ENCODE measurements at places on chromosomes 11 and 22.

GRCh38 chr11:7686761-7687160 is 13.5 kb upstream of the CYB5R2 start:
- DNase-seq, result no peak

GRCh38 chr11:37929100-37929653 is 1331.1 kb upstream of the RAG2 start:
- DNase-seq, result no peak

DNA sequence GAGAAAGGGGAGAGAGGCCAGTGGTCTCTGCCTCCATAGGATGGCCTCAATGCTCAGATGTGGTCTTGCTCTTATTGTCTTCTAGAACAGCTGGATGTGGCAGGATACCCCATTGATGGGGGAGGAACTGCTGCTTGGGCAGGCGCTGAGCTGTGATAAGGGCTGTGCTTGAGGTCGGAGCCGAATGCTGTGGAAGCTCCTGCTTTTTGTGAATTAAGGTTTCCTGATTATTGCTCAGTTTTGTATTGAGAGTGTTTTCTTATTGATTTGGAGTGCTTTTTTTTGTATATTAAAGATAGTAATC is 57.2 kb downstream of the CABIN1 start:
- no peak for DNase-seq

GRCh38 chr11:10490398-10491241 is 35.6 kb downstream of the AMPD3 start:
- DNase-seq, result no peak

DNA sequence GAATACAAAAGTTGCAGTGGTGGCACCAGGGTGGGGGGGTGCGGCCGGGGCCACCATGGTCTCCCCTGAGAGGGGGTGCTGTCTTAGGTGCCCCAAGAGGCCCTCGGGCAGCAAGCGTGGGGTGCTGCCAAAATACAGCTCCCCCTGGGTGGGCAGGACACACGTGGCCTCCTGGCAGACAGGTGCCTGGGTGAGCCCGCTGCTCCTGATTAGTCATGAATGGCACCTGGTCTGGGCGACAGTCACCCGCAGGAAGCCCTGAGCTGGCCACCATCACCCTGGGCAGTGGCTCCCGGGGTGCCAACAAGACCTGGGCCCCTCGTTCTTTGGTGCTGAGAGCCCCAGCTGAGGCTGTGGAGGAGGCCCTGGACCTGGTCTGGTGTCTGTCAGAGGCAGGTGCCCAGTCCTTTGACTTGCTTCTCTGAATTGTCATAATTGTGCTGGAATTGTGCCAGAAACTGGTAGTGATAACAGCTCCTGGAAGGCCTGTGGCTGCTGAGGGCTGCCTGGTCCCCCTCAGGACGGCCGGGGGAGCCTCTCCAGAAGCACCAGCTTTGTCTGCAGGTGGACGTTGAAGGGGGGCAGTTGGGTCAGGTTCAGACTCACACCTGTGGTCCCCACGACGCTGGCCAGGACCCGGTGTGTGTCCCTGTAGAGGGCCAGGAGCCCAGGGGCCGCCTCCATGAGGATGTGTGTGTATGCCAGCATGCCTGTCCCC is 14.8 kb downstream of the ALG12 start:
- DNase-seq, result no peak

GRCh38 chr11:108895579-108896480 is 231.0 kb downstream of the DDX10 start:
- DNase-seq, result no peak

DNA sequence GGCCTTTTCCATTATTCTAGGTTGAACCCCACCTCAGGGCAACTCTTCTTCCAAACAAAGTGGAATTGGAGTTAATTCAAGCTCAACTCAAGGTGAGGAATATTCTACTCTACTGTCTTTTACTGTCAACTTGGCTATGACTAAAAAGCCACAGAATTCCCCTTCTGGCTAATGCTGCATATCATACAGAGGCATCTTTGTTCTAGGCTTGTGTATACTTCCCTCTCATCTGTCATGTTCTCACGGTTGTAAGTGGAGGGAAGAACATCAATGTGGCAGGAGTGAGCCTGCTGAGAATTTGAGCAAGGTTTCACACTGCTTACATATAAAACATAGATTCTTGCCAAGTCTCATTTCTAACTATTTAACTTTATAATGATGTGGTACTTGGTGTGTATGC is 921.4 kb upstream of the CNTN5 start:
- no peak for DNase-seq

GRCh38 chr22:44325718-44326490 is 13.2 kb upstream of the SHISAL1 start:
- DNase-seq, result no peak

GRCh38 chr11:9076661-9077060 is 14.7 kb downstream of the SCUBE2 start:
- no peak for DNase-seq

- DNase-seq, result no peak
These were observed 2.9 kb upstream of the GGT5 start for GRCh38 chr22:24247564-24248344.

GRCh38 chr11:41996533-41996932 is 537.1 kb upstream of the LRRC4C start:
- DNase-seq, result no peak

DNA sequence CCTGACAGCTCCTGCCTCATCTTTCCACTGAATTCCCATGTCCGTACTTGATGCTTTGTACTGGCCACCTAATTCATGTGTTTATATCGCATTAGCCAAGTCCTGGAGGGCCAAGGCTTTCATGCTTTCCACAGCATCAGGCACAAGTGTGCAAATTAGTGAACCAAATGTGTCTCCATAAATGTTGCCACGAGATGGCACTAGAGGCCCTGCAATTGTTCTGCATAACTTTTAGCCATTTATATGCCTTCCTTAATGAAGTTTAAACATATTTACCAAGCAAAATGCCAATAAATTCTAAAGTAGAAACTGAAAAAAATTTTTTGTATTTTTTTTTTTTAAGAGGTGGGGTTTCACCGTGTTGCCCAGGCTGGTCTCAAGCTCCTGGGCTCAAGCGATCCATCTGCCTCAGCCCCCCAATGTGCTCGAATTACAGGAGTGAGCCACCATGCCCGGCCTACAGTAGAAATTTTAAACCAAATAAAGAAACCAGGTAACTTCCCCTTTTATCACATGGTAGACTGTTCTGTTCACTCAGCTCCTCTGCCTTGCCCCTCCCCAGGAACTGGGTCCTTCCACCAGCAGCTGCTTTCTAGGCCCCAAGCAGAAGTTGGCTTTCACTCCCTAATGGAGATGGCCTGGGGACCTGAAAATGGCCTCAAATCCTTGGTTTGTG is 20.8 kb upstream of the IL18BP start:
- DNase-seq, result no peak

- no peak for DNase-seq
These were observed 7.6 kb downstream of the XBP1 start for GRCh38 chr22:28792491-28793383.

GRCh38 chr22:48745842-48746788 is 1081.6 kb downstream of the BRD1 start:
- DNase-seq, result no peak

DNA sequence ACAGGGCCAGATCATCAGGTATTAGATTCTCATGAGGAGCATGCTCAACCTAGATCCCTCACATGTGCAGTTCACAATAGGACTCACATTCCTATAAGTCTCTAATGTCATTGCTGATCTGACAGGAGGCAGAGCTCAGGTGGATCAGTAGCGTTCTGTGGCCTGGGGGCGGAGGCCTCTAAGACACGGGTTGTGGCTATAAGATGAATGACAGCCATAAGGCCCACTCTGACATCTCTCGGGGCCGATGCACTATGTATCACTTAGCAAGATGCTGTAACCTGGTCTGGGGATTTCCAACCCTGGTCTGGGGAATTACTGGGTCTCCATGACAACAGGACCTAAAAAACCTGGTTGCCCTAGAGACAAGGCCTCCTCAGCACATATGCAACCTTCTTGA is 932.7 kb downstream of the TBC1D22A start:
- DNase-seq, result no peak

- no peak for DNase-seq
These were observed 85.1 kb downstream of the BMAL1 start for GRCh38 chr11:13362596-13363109.

DNA sequence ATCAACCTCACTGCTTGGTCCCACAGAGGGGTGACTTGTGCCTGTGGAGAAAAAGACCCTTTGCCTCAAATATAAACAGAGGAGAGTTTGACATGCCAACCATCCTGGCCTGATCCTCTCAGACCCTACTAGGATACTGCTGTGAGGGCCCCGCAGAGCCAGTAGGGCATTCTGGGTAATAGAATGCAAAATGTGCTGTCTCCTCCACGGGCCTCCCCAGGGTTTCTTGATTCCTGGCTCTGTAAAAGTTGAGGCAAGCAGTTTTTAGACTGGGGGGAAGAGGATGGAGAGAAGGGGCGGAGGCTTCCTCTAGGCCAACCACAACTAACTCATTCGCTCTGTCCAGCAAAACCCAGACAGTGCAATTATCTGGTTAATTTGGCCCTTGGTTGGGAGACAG is 81.7 kb downstream of the SYN3 start:
- DNase-seq, result no peak

GRCh38 chr11:119652907-119653659 is 75.9 kb downstream of the NECTIN1 start:
- no peak for DNase-seq

DNA sequence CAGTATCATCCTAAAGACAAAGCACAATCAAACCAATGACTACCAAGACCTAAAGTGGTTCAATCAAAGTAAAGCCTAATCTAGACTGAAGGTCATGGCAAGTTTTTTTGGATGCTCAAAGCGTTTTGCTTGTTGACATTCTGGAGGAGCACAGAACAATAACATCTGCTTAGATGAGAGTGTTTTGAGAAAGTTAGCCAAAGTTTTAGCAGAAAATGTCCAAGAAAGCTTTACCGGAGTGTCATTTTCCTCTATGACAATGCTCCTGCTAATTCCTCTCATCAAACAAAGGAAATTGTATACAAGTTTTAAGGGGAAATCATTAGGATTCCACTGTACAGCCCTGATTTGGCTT is 256.9 kb upstream of the FAT3 start:
- DNase-seq, result no peak

DNA sequence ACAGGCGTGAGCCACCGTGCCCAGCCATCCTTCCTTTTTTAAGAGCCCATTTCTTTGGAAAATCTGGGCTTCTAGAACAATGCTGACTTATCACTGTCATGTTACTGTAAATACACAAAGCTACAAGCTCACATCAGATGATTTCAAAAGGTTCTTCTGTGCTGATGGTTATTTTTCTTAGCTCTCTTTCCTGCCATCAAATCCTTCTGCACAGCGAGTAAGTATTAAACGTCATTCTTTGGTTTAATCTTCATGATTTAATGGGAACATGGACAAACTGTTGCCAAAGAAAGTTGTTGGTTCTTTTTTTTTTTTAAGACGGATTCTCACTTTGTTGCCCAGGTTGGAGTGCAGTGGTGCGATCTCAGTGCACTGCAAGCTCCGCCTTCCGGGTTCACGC is 43.3 kb upstream of the NUP50 start:
- DNase-seq, result no peak

GRCh38 chr22:24761888-24762675 is 12.4 kb downstream of the PIWIL3 start:
- DNase-seq, result no peak

DNA sequence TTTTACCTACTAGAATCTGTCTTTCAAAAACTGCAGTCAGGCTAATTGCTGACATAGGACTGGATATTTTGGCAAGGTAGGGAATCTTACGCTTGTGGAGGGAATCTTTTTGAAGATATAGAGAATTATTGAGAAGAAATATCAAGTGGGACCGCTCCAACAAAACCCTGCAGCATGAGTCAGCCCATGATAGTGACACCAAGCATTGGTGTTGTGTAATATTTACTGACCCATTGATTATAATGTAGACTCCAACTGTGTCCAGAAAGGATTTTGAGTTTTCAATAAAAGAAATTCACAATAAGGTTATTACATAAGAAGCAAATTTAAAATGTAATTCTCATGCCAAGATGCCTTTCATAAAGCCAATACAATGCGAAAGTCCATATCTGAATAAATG is 20.7 kb downstream of the MS4A4A start:
- no peak for DNase-seq
